Activated CD4-positive, alpha-beta T cell treated with anti-CD3 and anti-CD28 coated beads, Interleukin-2, amount 50 U/mL, for 48 hours (primary cell): ENCODE measurements at places on chromosomes 3 and 15.

GRCh38 chr15:64137226-64137833, 14.2 kb upstream of the SNX22 start:
- no peak for DNase-seq

DNA sequence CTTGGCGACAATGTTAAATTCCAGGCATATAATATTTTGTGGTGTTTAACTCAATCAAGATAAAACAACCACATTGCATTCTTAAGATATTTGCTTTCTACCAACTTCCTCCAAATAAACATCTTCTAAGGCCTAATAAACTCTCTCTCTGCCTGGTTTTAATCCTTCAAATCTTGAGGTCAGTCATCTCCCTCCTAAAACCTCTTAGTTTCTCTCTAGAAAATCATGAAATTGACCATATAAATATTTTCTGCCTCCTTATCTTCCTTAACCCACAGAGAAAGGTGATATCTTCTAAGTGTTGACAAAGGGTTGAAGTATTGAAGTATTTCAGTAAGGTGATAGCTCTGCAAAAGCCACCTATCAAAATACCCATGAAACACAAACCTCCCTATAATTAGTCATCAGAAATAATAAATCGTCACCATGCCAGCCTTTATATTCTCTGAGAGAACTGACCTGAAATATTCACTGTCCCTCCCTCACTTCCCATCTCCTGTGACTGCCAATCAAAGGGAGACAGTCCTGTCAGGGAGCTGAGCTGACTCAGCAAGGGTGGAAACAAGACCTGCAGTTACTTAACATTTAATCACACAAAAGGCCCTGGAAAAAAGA, 1261.1 kb downstream of the ROBO1 start:
- no peak for DNase-seq

- no peak for DNase-seq
Observed at GRCh38 chr3:149174901-149175300, 45.5 kb downstream of the HPS3 start.

GRCh38 chr15:101480613-101481380, 8.7 kb downstream of the PCSK6 start:
- no peak for DNase-seq

DNA sequence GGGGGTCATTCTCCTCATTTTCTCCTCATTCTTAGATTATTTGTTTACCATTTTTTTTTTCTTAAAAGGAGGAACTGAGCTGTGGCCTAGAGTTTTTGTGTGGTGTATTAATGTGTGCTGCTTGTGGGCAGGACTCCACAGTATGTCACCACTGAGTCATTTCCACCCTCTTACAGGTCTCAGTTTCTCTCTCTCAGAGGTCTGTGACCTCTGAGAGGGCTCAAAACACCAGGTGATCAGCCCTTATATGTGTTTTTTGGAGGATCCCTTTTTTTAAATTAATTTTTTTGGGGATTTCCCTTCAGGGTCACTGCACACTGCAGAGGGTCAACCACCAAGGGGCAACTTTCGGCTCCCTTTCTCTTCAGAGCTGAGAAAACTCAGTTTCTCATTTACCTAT, 166.4 kb downstream of the SUCNR1 start:
- DNase-seq, result no peak

GRCh38 chr3:133910422-133910821, 14.7 kb upstream of the RAB6B start:
- DNase-seq, result no peak

- no peak for DNase-seq
Observed at GRCh38 chr3:141330718-141331376, 37.5 kb upstream of the ZBTB38 start.

DNA sequence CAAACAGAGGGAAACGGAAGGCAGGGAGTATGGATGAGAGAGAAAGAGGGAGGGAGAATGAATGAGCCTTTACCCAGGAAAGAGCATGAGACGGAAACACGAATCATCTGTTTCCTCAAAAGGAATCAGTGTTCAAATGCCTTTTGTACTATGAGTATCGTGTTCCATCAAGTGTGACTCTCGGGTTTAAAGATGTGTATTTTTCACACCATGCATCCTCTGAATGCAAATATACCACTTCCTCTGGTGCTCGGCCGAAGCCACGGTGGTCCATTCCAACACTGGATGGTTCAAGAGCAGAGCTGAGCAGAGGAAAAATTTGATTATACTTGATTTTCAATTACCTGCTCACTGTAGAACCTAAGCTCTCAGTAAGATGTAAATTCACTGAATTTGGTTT, 505.1 kb downstream of the MECOM start:
- DNase-seq, result no peak

DNA sequence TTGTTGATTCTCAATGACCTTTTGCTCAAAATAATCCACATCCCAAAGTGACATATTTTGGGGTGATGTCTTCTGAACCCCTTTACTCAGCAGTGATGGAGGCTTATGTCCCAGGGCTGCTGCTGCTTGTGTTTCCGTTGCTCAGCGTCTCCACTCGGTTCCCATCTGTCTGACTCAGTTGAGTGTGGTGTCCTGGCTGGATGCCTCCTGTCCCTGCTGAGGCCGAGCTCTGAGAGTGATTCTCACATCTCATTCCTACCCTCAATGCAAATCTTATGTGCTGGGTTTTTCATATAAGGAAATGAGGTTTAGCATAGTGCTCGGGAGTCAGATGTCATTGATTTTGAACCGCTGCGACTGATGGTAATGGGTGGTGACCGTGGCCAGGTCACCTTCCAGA, 247.4 kb downstream of the GABRG3 start:
- DNase-seq, result no peak

DNA sequence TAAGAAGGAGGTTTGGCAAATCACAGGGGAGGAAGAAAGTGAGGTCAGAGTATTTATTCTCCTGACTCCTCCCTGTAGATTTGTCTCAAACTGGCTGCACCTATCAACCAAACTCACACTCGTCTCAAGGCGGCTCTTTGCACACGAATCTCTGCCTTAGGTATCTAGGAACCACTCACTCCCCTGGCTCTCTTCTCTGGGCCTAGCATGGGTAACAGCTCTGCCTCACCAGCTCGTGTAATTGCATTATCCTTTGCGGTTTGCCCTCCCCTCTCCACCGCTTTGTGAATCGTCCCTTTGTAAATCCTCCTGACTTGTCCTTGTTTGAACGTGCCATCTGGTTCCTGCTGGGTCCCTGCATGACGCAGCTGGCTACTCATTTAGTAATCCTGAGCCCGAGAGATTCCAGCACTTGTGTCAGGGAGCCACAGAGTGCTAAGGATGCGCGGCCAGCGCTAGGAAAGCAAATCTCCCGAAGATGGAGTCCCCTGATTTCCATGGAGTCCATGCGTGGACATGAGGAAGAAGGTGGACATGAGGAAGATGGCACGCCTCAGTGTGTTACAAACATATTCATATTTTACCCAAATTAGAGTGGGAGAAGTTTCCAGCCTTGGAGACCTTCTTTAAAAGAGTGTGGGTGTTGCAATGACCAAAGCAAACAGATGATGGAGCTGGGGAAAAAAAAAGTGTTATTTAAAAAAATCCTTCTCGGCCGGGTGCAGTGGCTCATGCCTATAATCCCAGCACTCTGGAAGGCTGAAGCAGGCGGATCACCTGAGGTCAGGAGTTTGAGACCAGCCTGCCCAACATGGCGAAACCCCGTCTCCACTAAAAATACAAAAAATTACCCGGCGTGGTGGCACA, 26.7 kb downstream of the NRROS start:
- DNase-seq, result no peak

DNA sequence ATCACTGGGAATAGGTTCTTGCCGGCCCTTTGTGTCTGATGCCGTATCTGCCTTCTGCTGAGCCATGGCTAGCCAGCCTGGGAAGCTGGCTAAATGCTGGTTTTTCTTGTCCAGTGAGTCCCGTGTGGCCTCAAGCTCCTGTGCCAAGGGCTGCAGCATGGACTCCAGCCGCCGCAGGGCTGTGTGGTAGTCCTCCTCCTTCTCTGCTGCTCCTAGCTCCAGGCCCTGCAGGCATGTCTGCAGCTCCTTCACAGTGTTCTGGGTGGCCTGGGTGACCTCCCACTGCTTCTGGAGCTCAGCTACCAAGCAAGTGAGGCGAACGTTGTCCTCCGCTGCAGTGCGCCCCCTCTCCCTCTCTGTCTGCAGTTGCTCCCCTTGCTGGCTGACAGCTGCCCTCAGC, 24.9 kb downstream of the CXCR6 start:
- DNase-seq, result no peak

- DNase-seq, result no peak
Observed at GRCh38 chr15:80645494-80646065, 49.5 kb upstream of the ABHD17C start.

- no peak for DNase-seq
Observed at GRCh38 chr3:120726791-120727190, 15.5 kb downstream of the RABL3 start.

- no peak for DNase-seq
Observed at GRCh38 chr3:78644847-78645246, 1123.0 kb downstream of the ROBO1 start.

DNA sequence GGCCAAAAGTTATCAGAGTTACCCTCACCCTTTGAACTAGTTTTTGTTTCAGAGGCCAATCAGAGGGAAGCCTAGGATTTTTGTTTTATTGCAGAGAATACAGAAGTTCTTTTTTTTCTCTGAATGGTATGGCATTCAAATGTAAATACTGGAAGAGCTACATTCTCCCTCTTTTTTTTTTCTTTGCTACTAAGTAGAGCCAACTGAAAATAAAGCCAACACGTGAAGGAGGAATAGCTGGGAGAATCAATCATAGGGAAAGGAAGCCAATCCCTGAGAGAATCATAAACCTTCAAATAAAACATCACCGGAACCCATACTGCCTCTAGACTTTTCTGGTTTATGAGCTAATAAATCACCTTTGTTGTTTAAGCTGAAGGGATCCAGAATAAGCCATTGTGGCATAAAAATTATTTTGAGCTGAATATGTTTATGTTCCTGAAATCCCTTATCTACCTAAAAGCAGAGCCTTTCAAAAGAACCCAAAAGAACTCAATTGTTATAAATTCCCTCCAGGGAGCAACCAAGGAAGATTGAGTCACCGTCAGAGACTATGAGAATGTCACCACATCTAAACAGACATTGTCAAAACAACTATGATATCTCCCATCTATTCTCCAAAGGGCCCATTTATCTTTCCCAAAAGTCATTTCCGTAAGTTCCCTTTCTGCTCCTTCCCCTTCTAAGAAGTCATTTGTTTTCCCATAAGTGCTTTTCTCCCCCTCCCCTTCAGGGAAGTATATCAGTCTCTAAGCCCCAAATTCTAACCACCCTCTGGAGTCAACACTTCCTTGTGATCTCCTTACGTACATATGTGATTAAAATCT, 3.8 kb upstream of the ZNF280D start:
- DNase-seq, result no peak

DNA sequence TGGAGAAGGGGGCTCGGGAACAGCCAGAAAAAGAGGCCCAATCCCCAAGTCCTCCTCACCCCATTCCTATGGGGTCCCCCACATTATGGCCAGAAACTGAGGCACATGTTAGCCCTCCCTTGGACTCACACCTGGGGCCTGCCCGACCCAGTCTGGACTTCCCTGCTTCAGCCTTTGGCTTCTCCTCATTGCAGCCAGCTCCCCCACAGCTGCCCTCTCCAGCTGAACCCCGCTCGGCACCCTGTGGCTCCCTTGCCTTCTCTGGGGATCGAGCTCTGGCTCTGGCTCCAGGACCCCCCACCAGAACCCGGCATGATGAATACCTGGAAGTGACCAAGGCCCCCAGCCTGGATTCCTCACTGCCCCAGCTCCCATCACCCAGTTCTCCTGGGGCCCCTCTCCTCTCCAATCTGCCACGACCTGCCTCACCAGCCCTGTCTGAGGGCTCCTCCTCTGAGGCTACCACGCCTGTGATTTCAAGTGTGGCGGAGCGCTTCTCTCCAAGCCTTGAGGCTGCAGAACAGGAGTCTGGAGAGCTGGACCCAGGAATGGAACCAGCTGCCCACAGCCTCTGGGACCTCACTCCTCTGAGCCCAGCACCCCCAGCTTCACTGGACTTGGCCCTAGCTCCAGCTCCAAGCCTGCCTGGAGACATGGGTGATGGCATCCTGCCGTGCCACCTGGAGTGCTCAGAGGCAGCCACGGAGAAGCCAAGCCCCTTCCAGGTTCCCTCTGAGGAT, 10.6 kb downstream of the MAP1A start:
- no peak for DNase-seq

DNA sequence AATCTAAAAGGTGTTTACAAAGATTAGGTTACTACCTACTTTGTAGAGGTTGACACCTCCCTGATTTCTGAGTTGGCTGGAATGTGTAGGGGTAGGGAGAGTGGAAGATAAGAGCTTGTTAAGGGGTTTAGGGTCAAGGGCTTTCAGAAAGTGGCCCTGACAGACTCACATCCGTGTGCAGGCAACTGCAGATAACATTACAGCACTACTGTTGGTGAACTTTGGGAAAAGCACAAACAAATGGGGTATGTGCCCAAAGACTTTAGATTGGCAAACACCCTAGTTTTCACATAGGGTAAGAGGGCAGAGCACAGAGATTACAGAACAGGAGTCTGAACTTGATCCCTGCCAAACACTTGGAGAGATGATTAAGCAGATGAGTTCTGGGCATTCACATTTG, 375.7 kb downstream of the EPHB1 start:
- no peak for DNase-seq

DNA sequence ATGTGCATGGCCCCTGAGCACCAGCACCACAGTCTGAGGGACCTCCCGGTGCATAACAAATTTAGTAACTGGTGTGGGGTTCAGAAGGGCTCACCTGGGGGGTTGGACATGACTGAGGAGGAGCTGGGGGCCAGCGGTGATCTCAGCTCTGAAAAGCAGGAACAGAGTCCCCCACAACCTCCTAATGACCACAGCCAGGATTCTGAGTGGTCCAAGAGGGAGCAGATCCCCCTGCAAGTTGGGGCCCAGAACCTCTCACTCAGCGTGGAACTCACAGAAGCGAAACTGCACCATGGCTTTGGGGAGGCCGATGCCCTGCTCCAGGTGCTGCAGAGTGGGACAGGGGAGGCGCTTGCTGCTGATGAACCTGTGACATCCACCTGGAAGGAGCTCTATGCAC, 43.0 kb downstream of the CDAN1 start:
- DNase-seq, result no peak

GRCh38 chr3:186035277-186035676, 73.6 kb downstream of the ETV5 start:
- no peak for DNase-seq

GRCh38 chr3:123350971-123351370, 97.9 kb downstream of the ADCY5 start:
- DNase-seq, result no peak

- DNase-seq, result no peak
Observed at GRCh38 chr3:114451561-114452018, 157.8 kb downstream of the TIGIT start.

DNA sequence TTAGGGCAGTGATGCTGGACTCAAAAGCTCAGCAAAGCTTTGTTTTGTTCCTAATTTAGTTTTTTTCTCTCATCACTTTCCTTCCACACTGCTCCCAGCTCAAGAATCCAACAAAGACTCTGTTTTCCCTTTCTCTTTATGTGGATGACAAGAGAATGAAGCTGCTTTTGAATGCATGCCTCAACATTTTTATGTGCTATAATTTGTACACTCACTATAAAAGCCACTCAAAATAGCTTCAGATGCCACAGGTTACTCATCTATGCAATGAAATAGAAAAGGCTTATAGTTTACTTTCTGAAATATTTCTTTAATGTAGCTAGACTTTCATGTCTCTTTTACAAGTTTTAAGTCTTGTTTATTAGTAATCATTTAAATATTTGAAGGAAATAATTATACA, 714.9 kb downstream of the OTOL1 start:
- no peak for DNase-seq
